LHCN-M2 (cell line): ENCODE measurements at places on chromosomes 5 and 9. TPM values are rescaled to one million over a fixed set of nuclear protein-coding genes. Genes with fewer than 3 reads are reported as not detected.
A peak's percentile ranks its signal among the peaks of the same experiment; 100 is the strongest.

GMCL2 gene
- not detected in 2 replicates for total RNA-seq

PCDHGB4 gene
- 0.69 and 0.71 TPM in 2 replicates for total RNA-seq

PALM2AKAP2 gene
- 15.8 and 16.5 TPM in 2 replicates for total RNA-seq

PDCD1LG2 gene
- total RNA-seq: 18.3 and 20.6 TPM in 2 replicates

CDH9 gene
- total RNA-seq: not detected in 2 replicates

GRCh38 chr9:108687006-108687987 is 168.5 kb downstream of the ACTL7B start:
- peak; percentile 92 for DNase-seq

GRCh38 chr5:72137826-72138409 is 30.6 kb downstream of the MAP1B start:
- no peak for DNase-seq

DNA sequence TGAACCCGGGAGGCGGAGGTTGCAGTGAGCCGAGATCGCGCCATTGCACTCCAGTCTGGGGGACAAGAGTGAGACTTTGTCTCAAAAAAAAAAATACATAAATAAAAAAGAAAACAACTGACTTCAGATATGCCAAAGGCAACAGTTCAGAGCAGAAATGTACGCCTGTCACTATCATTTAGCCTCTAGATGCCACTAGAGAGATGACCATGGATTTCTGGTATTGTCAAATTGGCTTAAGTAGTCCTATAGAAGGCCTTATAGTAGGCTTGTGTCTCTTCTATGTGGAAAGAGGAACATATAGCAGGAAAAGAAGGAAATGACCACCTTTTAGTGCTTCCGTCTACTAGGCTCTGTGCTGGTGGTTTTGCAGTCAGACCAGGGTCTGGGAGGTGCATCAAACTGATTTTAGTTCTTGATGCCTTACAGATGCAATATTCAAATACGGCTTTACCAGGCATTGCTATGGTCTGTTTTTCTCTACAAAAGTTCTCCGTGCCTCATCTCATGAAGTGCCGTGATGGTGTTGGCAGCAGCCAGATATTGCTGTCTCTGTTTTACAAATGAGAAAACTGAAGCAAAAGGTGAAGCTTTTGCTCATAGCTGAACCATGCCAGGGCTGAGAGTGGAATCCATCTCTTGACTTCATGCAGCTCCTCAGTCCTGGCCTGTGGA is 17.2 kb downstream of the AGXT2 start:
- DNase-seq: no peak

- DNase-seq: no peak
Observed at GRCh38 chr5:148838357-148838756, 11.9 kb downstream of the ADRB2 start.

GRCh38 chr5:124060011-124060410 is 548.0 kb downstream of the CSNK1G3 start:
- no peak for DNase-seq

DNA sequence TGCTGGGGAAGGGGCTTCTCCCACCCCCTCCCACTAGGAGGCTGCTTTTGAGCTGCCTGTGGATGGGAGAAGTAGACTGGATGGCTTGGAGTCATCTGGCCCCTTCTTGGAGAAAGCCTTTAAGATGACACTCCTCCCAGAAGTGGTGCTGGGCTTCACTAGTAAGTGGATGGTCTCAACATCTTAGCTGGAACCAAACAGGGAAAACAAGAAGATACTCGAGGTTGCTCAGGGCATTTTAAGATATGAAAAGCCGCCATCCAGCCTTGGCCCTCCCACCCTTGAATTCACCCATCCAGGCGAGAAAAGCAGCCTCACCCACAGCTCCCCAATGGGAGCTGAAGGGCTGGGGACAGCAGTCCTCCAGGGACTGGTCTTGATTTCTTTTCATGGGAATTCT is 7.8 kb upstream of the SMIM32 start:
- DNase-seq: no peak

DNA sequence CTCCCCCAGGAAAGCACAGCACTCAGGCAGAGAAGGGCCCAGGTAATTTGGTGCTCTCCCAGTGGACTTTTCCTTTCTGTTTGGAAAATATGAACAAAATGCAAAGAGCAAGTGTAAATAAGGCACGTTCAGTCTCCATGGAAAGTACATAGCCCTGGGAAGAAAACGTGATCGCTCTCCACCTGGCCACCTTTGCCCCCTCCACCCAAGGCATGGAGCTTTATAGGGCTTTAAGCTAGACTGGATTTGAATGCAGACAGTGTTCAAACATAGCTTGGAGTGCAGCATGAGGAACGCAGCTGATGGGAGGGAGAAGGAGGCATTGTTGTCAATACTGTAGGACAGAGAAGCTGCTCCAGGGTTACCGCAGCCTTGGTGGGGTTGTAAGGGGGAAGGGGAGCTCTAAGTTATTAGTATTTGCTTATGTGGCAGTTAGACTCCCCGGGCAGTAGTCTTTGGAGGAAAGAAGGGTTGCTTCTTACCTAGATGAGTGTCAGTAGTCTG is 500.2 kb downstream of the SPOCK1 start:
- no peak for DNase-seq

DNA sequence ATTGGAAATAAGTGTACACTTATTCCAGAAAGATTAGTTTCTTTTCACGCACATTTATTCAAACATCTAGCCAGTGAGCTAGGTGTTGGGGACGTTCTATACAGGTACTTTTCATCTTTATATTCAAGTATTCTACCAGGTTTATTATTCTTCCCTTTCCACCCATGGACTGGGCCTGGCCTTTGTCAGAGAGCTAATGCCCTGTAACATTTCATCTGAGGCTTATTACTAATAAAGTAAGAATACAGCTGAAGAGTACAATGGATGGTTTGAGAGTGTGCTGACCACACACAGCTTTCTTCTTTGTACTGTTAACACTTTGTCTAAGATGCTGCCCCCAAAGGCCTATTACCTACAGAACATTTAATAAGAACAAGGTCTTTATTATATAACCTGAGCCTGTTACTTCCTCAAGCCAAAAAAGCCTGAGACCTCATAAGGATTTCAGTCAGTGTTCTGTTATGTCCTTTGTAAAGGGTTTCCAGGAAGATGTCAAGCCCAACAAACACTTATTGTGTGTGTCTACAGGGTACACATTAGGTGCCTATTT is 93.5 kb downstream of the ZNF608 start:
- DNase-seq: no peak

- DNase-seq: no peak
Observed at GRCh38 chr5:139306197-139306596, 12.7 kb downstream of the MATR3 start.

DNA sequence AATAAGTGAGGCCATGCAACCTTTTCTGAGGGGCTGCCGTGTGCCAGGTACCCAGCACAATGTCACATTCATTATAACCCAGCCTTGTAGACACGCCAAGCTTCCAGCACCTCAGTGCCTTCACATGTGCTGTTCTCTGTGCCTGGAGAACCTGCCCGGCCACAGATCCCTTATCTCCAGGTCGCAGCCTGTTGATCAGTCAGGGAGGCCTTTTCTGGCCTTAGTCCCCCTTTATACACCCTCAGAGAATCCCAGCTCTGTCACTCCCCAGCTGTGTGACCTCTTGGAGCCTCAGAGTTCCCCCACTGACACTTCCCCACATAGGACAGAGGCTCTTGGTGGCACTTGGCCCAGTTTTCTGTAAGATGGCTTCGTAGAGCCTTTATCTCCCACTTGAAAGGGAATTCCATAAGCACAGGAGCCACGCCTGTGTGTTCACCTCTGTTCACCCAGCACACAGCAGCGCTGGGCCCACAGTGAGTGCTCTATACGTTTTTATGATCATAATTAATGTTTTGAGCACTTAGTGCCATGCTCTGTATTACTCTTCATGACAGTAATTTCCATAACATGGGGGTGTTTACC is 38.7 kb downstream of the NEURL1B start:
- no peak for DNase-seq

GRCh38 chr5:107876261-107876660 is 205.5 kb upstream of the EFNA5 start:
- no peak for DNase-seq

DNA sequence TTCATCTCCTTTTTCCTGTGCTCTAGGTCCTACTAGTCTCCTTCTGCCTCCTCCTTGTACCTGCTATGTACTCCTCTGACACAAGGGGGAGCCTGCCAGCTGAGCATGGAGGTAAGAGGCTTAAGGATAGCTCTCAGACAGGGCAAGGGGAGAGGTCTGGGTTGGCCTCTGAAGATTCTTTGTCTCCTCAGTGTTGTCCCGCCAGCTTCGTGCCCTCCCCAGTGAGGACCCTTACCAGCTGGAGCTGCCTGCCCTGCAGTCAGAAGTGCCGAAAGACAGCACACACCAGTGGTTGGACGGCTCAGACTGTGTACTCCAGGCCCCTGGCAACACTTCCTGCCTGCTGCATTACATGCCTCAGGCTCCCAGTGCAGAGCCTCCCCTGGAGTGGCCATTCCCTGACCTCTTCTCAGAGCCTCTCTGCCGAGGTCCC is 3.8 kb downstream of the CREB3 start:
- DNase-seq: peak; percentile 75

GRCh38 chr5:71587766-71588532 is 809 bp downstream of the MCCC2 start:
- DNase-seq: no peak

DNA sequence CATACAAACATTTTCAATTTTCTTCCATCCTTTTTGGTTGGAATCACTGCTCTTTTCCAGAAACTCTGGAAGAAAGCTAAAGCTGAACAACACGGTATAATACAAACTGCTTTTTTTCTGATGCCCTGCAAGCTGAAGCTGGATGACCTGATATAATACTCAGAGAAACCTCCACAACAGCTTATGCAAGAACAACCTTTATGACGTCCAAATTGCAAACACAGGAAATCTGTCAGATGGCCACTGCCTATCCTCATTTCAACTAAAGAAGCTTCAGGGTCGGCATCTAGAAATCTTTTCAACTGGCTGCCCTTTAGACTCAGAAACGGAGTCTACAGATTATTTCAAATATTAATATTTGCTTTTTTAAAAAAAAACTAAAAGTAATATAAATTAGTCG is 106.5 kb upstream of the PRDM9 start:
- DNase-seq: no peak

GRCh38 chr5:38211354-38211710 is 47.0 kb upstream of the EGFLAM start:
- DNase-seq: no peak

- DNase-seq: no peak
Observed at GRCh38 chr5:147659166-147659929, 123.2 kb downstream of the JAKMIP2 start.

GRCh38 chr5:123916345-123917121 is 404.6 kb downstream of the CSNK1G3 start:
- peak; percentile 85 for DNase-seq

GRCh38 chr5:178507151-178507932 is 82.9 kb downstream of the COL23A1 start:
- DNase-seq: no peak
